ENCODE measurements at places on chromosomes 3 and 15. TPM values are rescaled to one million over a fixed set of nuclear protein-coding genes. Genes with fewer than 3 reads are reported as not detected.

C3orf80 gene
- total RNA-seq: 3.0 TPM

ADPGK gene
- total RNA-seq: 82.7 TPM

RTP4 gene
- total RNA-seq: 12.3 TPM

DYNLT2B gene
- 10.8 TPM for total RNA-seq

SLC35G2 gene
- 31.0 TPM for total RNA-seq

NBEAL2 gene
- 115 TPM for total RNA-seq

Data from Calu3 (cell line).